ENCODE measurements at places on chromosomes 6 and 20.

DNA sequence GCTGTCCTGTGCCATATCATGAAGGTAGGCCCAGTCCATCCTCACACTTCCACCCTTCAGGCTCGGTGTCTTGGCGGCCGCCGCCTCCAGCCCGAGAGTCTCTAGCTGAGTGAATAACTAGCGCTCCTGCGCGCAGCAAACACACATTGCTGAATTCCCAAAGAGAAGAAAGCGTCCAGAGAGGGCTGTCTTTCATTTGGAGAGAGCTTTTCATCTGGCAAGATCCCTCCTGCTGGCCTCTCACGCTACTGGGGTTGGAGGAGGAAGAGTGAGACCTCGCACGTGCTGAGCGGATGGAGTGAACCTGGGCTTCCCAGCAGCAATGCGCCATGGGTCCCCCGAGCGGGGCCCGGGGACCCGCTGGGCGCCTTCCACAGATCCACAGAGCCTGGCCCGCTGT is 73.2 kb downstream of the NCR2 start:
- DNase-seq: no peak

GRCh38 chr6:168192195-168192900 is 113.3 kb upstream of the FRMD1 start:
- DNase-seq: no peak

DNA sequence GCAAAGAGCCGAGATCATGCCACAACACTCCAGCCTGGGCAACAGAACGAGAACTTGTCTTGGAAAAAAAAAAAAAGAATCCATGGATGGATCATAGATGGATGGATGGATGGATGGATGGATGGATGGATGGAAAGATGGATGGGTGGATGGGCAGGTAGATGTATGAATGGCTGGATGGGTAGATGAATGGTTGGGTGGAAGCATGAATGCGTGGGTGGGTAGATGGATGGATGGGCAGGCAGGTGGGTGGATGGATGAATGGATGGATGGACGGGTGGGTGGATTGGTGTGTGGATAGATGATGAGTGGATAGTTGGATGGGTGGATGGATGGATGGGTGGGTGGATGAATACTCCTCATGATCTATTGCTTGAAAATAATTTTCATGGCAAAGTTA is 1.4 kb downstream of the JPH2 start:
- DNase-seq: no peak

- DNase-seq: no peak
These were observed 22.5 kb upstream of the LCA5 start for GRCh38 chr6:79559706-79560105.

DNA sequence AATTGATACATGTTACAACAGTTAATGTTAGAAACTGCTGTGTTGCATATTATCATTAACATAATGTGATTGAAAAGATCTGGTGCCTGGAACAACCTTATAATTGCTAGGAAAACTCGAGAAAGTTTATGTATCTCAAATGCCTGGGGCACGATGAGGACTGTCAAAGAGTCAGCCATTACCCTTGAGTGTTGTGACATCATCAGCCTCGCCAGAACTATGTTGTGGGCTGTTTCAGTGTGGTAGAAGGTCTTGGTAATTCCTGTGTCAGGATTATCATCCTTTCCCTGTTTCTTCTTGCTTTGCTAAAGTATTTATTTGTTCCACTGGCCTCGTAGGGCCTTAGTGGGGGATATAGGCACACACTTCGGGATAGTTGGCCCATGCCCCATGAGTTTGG is 185.1 kb downstream of the DTNBP1 start:
- no peak for DNase-seq

DNA sequence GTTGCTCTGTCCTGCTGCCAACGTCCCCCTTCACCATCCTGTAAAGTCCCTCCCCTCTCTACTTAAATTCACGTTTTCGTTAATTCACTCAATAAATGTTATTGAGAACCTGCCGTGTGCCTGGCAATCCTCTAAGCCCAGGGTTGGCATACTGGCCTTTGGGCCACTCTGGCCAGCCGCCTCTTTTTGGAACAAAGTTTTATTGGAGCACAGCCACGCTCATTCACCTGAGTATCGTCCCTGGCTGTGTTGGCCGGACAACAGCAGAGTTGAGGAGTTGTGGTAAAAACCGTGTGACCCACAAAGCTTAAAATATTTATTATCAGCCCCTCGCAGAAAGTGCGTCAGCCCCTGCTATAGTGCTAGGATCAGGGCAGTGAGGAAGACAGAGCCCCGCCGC is 54.7 kb upstream of the TMEM181 start:
- no peak for DNase-seq

GRCh38 chr6:125393449-125393858 is 91.7 kb upstream of the HDDC2 start:
- DNase-seq: no peak

GRCh38 chr6:159976686-159977254 is 7.9 kb downstream of the IGF2R start:
- DNase-seq: no peak

DNA sequence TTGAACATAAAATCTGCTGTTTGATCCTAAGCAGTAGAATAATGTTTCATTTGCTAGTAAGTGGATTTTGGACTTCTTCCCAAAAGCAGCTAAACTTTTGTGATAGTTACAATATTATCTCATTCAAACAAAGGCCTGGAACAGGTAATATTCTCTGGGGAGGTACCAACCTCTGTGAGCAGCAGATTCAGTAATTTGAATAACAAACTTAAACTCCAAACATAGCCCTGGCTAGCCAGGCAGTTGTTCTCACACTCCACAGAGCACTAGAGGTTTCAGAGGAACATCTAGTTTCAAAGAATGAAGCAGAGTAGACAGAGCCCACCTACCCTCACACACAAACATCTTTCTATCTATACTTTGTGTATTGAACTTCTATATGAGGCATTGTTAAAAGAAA is 40.9 kb downstream of the LGSN start:
- DNase-seq: no peak

GRCh38 chr6:157602521-157603295 is 220.3 kb upstream of the SNX9 start:
- no peak for DNase-seq

GRCh38 chr6:31479151-31479932 is 18.6 kb upstream of the MICB start:
- DNase-seq: no peak

DNA sequence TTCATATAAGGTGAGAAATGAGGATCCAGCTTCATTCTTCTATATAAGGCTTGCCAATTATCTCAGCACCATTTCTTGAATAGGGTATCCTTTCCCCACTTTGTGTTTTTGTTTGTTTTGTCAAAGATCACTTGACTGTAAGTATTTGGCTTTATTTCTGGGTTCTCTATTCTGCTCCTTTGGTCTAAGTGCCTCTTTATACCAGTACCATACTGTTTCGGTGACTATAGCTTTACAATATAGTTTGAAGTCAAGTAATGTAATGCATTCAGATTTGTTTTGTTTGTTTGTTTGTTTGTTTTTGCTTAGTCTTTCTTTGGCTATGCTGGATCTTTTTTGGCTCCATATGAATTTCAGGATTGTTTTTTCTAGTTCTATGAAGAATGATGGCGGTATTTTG is 64.6 kb downstream of the ERMARD start:
- no peak for DNase-seq

- no peak for DNase-seq
These were observed 24.6 kb upstream of the CALHM6 start for GRCh38 chr6:116436586-116436985.

GRCh38 chr20:9179193-9179802 is 110.4 kb downstream of the PLCB4 start:
- DNase-seq: no peak

- no peak for DNase-seq
These were observed 503.9 kb upstream of the EYS start for GRCh38 chr6:66210964-66211363.

GRCh38 chr6:161073930-161074329 is 82.4 kb downstream of the MAP3K4 start:
- DNase-seq: no peak

DNA sequence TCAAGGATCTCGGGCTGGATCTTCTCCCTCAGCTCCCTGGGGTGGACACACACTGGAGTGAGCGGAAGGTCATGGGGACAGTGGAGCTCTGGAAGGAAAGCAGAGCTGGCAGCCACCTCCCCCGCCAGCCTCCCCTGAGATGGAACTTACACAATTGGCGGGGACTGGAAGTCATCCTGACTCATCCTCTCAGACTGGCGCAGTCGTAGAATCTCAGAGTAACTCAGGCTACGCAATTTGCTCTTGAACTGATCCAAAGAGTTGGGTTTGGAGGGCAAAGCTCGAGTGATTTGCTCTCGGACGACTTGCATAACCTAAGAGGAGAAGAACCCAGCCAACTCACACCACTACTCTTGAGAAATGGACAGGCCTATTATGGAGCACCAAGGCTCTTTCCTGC is 34.8 kb downstream of the ELMO2 start:
- no peak for DNase-seq

- no peak for DNase-seq
These were observed 115.4 kb upstream of the DST start for GRCh38 chr6:56758120-56758519.

DNA sequence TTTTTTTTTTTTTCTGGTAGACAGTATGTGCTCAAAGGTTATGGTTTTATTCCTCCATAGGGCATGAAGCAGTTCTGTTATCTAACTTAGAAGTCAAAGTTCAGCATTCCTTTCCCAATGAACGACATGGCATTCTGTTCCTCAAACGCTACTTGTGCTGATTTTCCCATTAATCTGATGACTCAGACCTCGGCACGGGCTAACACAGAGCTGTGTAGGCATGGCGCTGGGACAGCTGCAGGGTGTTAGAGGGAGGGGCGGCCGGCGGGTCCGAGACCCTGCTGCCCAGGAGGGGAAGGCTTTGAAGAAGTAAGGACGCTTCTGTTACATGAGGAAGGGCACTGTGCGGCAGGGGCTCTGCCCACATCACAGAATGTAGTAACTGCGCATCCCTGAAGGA is 93.6 kb upstream of the AGPAT4 start:
- DNase-seq: no peak

GRCh38 chr6:11625302-11625701 is 87.8 kb downstream of the TMEM170B start:
- no peak for DNase-seq

- DNase-seq: no peak
These were observed 498 bp upstream of the PRDM1 start for GRCh38 chr6:106085692-106085983.

DNA sequence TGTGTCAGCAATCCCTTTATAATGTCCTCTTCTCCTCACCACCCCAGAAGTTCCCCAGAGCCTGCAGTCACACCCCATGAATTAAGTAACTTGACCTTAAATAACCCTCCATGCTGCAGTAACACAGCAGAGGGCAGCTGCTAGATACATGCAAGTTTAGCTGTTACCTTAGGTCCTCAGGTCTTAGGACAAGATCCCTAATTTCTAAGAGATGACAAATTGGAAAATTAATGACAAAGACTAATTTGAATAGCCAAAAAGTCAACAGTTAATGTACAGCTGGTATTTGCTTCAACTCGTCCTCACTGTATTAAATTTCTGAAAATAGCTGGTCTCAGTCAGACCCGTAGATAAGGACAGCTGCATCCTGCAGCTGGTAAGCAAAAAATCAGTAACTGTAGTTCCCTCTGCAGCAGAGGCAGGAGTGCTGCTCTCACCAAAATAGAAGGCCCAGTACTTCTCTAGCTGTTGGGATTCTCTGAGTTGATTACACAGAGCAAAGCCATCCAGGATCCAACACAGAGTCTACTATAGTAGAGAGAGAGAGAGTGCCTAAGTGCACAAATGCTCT is 62.4 kb downstream of the TNFRSF21 start:
- DNase-seq: no peak

GRCh38 chr6:114119056-114119455 is 148.1 kb upstream of the HDAC2 start:
- DNase-seq: no peak

- no peak for DNase-seq
These were observed 4.6 kb upstream of the OSBPL2 start for GRCh38 chr20:62233684-62234083.

DNA sequence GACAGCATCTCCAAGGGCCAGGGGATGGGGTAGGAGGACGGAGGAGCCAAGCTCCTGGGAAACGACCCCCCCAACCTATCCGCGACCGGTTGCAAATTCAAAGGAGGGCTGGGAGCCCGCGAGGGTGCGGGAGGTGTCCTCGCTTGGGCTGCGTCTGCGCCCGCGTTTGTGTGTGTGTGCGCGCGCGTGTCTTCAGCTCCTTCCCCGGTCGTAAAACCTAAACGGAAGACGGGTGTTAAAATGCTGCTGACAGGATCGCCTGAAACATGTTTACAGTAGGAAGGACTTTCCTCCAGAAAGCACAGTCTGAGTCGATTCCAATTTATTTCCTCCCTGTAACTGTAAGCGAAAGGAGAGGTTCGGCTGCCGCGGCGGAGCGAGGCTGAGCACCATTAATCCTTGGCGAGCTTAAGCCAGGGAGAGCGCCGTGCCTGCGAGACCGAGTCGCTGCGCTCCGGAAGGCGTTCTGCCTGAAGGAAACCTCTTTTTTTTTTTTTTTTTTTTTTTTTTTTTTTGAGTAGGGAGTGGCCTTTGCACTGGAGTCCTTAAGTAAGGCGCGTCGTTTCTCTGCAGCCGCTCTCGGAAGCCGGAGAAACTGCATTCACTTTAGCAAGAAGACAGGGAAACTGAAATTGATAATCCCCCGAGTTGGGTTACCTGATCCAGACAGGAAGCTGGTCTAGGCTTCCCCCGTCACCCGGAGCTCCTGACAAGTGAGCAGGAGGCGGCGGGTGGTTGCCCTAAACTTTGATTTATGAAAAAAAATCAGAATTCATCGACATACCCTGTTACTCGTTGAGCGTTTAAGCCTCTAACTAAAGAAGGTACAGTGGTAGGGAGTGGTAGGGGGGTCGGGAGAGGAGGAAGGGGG is 4.8 kb upstream of the SOX4 start:
- DNase-seq: no peak

- no peak for DNase-seq
These were observed 241.9 kb downstream of the ADGRB3 start for GRCh38 chr6:68876792-68877493.

DNA sequence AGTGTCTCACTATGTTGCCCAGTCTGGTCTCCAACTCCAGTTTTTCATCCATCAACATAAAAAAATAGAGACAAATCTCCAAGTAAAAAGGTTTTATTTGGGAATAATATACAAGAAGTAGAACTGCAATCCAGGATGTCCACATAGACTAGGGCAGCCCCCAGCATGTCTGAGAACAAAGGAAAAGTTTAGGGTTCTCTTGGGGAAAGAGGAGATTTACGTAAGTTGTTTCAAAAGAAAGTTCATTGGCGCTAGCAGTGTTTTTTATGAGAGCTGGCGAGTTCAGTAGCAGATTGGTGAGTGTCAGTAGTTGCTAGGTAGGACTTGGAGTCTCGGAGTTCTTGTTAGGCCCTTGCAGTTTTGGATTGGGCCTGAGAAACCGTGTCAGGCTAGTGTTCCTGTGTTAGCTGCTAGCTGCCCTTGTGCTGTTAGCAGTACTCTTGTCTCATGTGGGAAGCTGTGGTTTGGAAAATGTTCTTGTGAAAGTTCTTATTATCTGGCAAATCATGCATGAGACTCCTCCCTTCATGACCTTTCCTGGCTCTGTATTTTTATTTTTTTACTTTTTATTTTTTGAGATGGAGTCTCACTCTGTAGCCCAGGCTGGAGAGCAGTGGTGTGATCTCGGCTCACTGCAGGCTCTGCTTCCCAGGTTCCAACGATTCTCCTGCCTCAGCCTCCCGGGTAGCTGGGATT is 24.7 kb downstream of the TTLL9 start:
- DNase-seq: no peak
